ENCODE measurements at places on chromosomes 12 and 14.

DNA sequence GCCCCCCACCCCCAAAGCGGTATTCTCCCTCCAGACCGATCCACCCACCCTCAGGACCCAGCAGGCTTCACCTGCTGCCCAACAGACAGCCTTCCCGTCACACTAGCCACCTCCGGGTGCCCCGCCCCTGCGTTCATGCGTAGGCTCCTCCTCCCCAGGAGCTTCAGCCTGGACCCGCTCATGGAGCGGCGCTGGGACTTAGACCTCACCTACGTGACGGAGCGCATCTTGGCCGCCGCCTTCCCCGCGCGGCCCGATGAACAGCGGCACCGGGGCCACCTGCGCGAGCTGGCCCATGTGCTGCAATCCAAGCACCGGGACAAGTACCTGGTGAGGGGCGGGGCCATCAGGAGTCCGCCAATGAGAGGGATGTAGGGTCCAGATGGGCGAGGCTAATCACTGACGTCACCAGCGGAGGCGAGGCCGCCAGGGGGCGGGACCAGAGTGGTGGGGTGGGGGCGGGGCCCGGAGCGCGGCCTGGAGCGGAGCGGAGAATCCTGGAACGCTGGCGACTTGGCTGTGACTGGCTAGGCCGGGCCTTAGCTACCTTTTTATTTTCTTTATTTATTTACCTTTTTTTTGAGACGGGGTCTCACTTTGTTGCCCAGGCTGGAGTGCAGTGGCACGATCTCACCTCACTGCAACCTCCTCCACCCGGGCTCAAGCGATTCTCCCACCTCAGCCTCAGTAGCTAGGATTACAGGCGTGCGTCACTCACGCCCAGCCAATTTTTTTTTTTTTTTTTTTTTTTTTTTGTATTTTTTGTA is 4.4 kb downstream of the TNS2 start:
- peak; percentile 92 for DNase-seq

DNA sequence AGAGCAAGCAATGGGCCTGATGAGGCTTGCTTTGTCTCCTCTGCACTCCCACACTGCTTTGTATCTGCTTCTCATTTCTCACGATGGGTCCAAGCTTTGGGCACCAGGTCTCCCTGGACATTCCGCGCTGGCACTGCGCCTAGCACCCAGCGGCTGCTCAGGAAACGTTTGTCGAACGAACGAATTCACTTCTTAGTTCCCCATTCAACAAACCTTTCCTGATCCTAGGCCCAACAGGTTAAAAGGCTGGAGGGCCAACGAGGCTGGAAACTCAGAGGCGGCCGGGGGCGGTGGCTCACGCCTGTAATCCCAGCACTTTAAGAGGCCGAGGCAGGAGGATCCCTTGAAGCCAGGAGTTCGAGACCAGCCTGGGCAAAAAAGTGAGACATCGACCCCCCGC is 1.0 kb upstream of the GLRX5 start:
- no peak for DNase-seq

- DNase-seq: no peak
These were observed 130.3 kb upstream of the ARID2 start for GRCh38 chr12:45599196-45599595.

DNA sequence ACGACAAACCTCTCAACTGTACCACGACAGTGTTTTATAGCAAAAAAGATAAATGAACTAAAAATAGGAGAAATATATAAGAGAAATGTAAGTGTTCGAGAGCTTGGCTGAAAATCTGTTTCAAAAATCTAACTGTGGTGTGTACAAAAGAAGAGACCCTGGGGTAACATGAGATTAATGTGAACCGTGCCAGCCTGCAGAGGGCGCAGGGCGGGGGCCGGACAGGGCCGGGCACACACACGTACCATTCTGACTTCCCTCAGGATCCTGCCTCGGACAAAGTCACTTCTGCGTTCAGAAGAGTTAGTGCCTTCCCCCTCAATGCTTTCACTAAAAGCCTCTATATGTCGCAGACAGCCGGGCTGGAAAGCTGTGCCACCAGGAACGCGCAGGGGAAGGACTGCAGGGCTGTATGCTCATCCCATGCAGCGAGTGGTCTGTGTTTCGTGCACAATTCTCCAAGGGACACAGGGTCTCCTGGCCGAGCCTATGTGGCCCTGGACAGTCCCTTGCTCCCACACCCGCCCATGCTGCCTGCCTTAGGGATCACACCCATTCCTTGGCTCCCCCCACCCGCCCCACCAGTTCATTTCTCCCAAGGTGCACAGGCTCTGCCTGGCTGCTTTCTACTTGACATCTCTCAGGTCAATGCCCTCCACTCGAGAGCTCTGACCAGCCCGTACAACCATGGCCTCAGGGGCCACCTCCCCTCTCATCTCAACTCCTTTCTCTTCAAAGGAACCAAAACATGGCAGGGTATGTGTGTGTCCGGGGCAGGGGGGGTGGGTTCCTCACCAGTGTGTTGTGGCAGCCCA is 8.5 kb downstream of the CDCA4 start:
- DNase-seq: peak; percentile 31

- DNase-seq: peak; percentile 37
These were observed 78.4 kb downstream of the FRMD6 start for GRCh38 chr14:51730098-51730497.

DNA sequence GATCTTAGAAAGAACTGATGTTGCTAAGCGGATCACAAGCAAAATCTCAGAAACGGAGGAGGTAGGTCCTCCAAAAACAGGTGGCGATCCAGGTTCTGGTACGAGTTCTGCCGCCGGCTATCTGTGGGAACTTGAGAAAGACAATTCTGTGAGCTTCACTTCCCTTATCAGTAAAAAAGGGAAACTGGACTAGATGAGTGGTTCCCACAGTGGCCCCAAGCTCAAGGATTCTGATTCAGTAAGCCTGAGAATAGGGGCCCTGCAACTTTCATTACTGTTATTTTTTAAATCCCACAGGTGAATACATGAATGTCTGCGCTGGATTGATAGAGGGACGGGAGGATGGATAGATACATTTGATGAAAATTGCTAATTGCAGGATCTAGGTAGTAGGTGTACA is 160.2 kb downstream of the PPM1H start:
- DNase-seq: peak; percentile 72

DNA sequence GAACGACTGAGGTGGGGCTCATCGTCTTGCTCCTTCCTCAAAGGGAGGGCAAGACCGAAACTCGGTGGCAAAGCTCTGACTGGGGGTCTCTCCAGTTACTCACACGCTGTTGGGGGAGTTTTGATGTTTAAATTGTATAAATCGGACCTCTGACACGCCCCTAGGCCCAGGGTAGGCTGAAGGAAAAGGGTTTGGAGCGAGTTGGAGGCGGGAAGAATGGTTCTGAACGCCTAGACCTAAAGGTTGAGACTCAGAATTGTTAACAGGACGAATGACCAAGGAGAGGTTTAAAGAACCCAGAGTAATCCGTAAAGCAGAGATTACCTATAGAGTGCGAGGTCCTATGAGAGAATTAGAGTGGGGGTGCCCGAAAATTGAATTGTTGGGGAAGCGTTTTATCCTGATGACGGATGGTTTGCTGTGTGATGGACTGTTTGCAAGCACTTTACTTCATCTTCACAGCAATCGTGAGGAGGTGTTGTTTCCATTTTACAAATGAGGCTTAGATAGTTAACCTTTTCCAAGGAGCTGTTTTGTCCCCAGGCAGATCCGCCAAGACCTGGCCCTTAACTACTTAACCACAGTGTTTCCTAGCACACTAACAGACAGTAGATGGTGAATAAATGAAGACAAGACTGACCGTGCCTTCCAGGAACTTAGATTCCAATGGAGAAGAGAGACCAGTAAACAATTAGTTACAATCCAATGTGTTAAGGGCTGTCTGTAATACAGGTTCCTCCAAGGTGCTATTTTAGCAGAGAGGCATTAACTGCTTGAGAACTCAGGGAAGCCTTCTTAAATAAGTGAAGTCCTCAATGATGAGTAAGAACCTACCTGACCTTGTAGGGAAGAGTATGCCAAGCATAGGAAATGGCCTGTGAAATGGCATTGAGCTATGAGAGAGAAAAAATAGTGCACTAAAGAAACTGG is 929 bp upstream of the UBE2N start:
- no peak for DNase-seq

DNA sequence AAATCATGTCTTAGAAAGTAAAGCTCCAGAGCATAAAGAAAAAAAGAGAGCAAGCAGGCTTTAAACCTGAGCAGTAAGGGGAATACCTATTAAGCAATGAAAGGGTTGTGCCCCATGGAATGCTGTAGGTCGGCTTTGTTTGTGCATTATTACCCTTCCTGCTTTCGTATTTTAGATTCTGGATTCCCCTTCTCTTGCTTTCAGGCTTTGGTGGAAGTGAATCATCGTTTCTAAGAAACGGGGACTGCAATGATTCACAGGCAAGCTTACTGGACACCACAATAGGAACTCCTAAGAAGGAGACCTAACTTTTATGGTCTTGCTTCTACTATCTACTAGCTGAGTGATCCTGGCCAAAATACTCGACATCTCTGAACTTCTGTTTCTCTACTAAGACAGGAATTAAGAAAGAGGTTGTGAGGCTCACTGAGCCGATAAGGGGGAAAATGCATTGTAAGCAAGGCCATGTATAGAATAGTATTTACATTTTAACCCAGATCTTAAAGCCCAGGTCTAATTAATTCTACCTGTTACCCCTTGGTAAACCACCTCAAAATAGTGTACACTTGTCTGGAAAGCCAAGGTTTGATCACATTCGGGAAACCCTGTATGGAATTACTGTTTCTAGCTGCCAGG is 1.2 kb upstream of the BMAL2 start:
- peak; percentile 93 for DNase-seq

DNA sequence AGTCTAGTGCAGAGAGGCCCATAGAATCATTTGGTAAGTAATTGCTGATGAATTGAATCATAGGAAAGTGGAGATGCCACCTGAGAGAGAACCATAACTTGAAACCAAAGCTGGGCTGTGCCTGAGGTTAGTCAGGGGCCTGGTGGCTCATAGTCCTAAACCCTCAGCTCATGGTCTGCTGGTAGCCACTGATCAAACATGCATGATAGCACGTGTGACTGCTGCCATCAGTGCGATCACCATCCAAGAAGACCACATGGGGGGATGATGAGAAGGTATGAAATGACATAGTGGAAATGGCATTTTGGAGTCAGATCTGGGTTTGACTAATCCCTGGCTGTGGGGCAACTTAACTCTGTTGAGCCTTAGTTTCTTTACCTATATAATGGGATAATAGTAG is 190.5 kb downstream of the CACNA1C start:
- DNase-seq: no peak

- DNase-seq: no peak
These were observed 79.7 kb downstream of the ANO2 start for GRCh38 chr12:5865397-5865796.

GRCh38 chr14:52355016-52355431 is 40.9 kb downstream of the PTGER2 start:
- peak; percentile 82 for DNase-seq

DNA sequence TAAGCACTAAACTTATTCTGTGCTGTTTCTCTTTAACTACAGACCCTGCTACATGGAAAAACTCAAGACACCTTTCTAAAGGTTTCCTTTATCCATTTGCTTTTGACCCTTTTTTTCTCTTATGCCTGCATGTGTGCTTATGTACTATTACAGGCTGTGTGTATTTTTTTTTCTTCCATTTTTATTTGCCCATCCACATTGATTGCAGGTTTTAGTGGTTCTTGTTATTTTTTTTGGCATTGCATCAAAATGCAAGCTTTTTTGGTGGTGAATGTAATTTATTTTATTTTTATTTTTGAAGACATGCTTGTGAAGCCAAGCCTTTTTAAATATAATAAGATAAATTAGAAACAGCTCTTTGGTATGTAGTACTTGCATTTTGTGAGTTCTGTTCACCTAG is 26.7 kb downstream of the DNM1L start:
- DNase-seq: no peak

GRCh38 chr12:14416658-14417057 is 51.2 kb downstream of the ATF7IP start:
- DNase-seq: peak; percentile 6

DNA sequence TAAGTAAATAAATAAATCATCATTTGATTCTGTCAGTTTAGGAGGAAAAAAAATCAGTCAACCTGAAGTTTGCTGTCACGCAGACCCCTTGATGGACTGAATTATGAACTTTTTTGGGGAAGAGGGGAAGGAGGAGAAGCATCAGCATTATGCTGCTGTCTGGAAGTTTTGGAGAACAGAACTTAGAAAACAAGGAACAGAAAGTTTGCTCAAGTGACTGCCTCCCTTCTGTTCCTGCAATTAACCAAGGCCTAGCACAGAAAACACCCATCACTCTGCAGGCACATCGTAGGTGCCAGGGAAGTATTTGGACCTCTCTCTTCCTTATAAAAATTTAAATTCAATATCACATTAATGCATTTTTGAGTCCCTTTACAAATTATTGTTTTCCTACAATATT is 283.8 kb downstream of the VRK1 start:
- DNase-seq: peak; percentile 26

DNA sequence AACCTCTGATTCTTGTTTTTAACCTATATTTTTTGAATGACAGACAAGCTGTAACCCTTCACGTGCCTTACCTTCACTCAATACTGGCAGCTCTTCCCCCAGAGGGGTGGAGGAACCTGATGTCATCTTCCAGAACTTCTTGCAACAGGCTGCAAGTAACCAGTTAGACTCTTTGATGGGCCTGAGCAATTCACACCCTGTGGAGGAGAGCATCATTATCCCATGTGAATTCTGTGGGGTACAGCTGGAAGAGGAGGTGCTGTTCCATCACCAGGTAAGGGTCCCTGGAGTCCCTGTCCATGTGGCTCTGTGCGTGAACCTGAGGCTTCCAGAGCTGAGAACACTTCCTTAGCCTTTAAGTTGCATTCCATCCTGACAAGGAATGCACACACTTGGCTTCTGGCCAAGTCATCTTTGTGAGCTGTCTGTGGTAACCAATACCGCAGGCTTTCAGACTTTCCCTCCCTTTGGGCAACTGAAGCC is 22.7 kb downstream of the TRAFD1 start:
- no peak for DNase-seq

DNA sequence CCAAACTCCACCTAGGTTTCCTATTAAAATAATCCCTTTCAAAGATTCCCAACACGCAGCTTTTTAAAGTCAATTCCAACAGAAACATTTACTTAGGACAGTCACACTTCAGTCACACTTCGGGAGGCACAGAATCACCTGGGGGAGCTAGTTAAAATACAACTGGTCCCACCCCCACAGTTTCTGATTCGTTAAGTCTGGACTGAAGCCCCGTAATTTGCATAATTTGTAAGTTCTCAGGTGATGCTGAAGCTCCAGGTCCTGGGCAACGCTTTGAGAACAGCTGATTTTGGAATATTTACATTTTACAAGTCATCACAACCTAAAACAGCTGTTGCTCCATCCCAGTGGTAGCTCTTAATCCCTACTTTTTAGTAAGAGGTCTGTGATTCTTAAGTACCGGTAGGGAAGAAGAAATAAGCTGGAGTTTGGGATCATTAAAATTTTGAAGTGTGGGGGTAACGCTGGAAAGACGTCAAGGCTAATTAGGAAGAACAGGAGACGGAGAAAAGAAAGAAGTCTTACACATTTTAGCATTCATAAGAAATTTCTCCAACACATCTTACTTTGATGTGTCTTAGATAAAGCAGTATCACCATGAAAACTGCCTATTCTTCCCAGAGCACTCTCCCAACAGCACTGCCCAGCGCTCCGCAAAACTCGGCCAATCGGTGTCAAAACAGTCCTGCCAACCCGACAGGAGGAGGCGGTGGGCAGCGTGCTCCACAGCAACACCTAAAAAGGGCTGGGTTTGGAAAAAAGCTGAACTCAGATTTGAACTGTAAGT is 1.1 kb downstream of the IPO8 start:
- DNase-seq: peak; percentile 26

GRCh38 chr12:71105956-71106355 is 51.8 kb downstream of the TSPAN8 start:
- DNase-seq: no peak

Measured in suppressor macrophage treated with lipopolysaccharide for 4 hours (primary cell).